ENCODE measurements at places on chromosomes 13 and 19. TPM values are rescaled to one million over a fixed set of nuclear protein-coding genes. Genes with fewer than 3 reads are reported as not detected.

GRCh38 chr13:94859278-94859691 is 146.9 kb upstream of the SOX21 start:
- DNase-seq = no peak

GRCh38 chr13:110387451-110388107 is 80.5 kb downstream of the COL4A2 start:
- no peak for DNase-seq

The CYP4F11 gene
- 259 TPM for total RNA-seq

The FBN3 gene
- total RNA-seq = not detected

The PRKCSH gene
- total RNA-seq = 119 TPM

- no peak for DNase-seq
Measured at GRCh38 chr13:45882626-45883025, 31.1 kb upstream of the SIAH3 start.

Data from Caki2 (cell line).